ENCODE measurements at places on chromosomes 13 and 19.

DNA sequence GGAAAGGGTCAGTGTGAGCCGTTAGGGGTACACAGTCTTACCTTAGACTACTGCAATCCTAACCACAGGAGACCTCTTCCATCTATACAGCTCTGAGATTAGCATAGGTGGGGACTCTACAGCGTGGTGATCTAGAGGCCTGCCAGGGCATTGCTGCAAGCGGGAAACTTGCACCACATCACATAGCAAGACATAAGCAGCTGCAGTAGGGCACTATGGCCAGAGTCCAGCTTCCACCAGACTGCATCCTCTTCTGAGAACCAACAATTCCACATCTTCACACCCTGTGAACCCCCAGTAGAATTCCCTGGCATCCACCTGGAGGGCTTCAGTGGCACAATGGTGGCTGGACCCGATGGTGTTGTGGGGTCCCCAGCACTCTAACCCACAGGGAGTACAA, 1564.3 kb upstream of the PRR20A start:
- DNase-seq: no peak

DNA sequence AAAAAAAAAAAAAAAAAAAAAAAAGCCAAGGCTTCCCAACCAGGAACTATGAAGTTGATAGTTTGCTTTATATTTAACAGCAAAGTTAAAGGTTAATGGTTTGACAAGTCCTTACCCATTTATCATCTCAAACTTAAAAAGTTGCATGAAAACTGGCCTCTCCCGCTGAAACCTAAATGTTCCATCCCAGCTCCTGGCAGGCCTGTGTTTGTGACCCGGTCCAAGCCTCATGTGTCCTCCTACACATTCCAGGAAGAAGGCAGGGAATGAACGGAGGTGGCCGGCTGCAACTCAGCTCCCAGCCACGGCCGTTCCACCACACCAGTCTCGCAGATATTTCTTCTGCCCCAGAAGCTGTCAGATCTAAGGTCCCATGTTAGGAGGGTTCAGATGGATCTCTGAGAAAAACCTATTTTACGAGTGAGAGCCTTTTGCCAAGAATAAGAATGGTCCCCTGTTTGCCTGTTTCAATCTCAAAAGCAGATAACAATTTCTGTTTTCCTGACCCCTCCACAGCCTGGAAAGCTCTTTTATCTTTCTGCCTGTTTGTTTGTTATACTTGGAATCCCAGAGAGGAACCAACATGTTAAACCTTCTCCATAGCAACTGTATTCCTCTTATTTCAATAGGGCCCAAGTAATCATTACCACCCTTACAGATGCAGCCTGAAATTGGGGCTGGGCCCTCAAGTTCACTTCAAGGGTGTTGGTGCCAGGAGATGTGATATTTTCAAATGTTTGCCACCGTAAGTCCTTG, 56.5 kb downstream of the KCTD12 start:
- DNase-seq: no peak

DNA sequence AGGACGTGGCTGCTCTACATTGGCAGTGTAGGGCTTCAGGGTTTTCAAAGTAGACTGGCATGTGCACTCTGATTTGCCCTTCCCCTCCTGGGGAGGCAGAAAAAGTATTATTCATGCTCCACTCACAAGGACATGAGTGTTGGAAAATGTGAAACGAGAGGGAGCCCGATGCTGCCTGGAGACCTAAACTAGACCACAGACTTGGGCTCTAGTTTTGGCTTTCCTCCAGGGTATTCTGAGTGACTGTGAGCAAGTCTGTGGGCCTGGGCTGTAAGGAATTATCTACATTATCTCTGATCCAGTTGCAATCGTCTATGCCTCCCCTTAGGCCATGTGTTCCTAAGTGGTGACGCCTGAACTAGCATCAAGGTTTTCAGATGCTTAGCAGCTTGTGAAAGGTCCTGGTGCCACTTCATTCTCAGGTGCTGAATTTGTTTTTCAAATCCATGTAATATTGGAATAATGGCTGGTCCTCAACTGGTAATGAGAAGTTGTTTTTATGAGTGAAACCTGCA, 55.0 kb downstream of the MRPL57 start:
- no peak for DNase-seq

- DNase-seq: no peak
Observed at GRCh38 chr13:113836768-113837559, 26.9 kb downstream of the GAS6 start.

DNA sequence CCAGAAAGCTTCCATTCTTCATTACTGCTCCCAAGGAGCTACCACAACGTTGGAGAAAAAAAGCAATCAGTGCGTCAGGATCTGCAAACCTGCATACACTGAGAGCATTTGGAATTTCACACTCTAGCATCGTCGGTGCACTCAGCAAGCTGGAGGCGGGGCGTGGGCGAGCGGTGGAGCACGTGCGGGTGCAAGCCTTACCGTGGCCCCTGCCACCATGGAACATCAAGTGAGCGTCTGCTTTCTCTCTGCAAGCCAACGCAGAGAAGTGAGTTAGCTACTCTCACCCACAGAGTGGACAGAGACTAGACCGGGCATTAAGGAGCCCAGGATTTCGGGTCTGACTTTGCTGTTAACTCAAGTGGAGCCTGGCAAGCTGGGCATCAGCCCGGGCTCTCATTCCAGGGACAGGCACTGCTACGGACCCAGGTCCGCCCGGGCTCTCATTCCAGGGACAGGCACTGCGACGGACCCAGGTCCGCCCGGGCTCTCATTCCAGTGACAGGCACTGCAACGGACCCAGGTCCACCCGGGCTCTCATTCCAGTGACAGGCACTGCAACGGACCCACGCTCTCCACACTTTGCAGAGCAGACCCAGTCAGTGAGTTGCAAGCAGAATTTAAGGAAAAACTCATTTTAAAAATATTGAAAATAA, 124.1 kb upstream of the SPACA7 start:
- DNase-seq: no peak

DNA sequence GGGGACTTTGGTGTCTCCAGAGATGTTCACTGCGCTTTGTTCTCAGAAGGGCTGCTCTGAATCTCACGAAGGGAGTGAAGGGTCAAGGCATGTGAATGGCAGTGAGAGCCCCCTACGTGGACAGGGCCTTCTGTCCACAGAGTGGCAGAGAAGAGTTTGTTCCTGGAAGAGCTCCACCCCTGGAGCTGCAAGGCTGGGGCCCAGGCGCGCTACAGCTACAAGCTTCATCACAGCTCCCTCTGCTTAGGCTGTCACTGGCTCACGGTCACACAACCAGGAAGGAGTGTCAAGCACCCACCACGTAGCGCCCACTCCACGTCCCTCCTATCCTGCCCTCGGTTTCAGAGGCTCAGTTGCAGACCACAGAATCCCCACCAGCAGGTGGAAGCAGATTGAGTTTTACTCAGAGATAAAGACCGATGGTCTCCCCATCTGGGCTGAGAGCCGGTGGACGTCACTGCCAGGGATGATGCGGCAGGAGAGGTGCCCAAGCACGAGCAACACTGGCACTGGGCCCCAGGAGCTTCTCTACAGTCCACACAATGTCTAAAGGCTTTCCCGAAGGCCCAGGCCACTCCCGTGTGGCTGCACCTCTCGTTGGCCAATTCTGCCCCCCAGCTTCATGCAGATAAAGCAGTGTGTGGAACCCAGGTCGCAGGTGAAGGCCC, 23.0 kb upstream of the TFDP1 start:
- DNase-seq: no peak

DNA sequence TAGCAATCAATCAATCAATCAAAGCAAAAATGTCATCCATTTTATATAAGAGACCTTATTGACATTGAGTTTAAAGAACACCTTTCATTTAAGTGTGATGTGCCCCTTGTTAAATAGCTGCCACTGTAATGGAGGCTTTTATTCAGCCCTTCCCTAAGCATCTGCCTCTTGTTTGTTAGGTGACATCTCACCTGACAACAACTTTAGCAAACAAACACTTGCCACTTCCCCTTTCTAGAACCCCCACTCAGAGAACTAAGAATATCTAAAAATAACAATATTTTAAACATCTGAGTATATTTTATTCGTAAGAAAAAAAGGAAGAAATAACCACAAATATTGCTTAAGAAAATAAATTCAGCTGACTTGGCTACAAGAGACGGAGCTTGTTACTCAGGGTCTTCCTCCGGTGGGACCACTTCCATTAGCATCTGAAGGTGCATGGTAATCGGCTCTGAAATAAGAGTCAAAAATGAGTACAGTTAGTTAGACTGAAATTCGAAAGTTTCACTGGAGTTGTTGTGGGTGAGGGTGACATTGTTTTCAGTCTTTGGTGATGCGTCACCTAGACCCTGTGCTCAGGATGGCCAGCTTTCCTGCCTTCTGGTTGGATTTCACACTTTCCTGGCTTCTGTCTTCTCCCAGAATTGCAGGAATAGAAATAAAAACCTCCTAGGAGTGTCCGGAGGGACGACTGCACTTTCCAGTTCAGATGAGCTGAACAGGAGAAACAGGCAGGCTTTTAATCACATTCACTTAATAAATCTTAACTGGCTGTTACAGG, 39.1 kb downstream of the SLC7A9 start:
- no peak for DNase-seq

DNA sequence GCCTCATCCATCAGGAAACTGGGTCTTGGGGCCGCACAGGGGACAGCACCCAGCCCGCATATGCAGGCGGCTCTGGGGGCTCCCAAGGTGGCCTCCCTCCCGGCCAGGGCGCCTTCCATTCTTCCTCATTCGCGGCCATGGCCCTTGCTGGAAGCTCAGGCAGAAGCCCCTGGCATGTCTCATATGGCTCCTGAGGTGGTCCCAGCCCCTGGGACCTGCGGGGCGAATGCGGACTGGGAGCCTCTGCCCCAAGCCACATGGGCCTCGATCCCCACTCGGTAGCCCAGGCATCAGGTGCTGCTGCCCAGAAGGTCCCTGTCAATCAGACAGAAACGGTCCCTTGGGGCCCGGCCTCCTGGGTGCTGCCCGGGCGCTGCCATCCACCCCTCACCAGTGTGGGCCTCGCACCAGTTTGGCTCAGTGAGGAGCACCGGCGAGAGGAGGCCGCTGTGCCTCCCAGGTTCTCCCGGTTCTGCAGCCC, 301.6 kb downstream of the TEX29 start:
- no peak for DNase-seq

- no peak for DNase-seq
Observed at GRCh38 chr19:36894849-36895383, 21.2 kb downstream of the ZNF829 start.

DNA sequence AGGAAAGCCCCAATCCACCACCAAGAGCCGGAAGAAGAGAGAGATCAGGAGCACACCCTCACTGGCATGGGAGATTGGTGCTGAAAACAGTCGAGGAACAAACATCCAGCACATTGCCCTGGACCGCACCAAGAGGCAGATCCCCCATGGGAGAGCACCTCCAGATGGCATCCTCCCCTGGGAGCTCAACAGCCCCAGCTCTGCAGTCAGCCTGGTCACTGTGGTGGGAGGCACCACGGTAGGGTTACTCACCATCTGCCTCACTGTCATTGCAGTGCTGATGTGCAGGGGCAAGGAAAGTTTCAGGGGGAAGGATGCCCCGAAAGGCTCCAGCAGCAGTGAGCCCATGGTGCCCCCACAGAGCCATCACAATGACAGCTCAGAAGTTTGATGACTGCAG, 110.2 kb downstream of the STOML3 start:
- peak; percentile 60 for DNase-seq

DNA sequence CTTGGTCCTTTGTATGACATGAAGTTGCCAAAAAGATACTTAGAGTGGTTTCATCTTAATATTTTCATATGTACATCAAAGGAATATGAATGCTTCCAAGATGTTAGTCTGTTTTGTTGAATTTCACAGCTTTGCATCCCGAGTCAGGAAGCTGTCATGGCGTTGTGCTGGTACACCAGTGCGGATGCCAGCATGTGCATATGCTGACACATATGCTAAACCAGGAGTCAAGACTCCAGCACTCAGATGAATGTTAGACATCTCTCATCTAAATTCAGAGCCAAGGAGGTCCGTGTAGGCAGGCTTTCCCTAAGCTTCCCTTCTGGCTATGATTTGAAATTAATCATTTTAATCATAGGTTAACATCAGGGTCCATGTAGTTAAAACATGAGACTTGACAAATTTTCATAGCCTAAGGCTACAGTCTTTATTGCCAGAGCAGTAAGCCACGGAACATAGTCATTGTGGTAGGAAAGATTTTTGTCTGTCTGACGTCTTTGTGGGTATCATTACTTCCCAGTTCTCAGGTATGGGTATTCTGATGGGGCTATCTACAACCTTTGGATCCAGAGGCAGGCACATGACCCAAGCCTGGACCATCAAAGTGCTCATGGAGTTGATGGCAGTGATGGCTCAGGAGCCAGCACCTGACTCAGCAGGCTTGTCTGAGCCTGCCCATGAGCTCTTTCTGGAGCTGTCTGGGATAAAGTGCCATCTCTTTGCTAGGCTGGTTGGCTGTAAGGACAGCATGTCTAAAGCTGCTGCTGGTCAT, 246.1 kb downstream of the KCNRG start:
- DNase-seq: no peak

GRCh38 chr13:67440236-67440975, 210.3 kb upstream of the PCDH9 start:
- no peak for DNase-seq

- DNase-seq: no peak
Observed at GRCh38 chr13:24887759-24888158, 123.8 kb downstream of the RNF17 start.

- DNase-seq: no peak
Observed at GRCh38 chr19:29429581-29429980, 96.2 kb upstream of the VSTM2B start.

GRCh38 chr19:3055741-3056416, 6.4 kb downstream of the TLE5 start:
- peak; percentile 81 for DNase-seq

DNA sequence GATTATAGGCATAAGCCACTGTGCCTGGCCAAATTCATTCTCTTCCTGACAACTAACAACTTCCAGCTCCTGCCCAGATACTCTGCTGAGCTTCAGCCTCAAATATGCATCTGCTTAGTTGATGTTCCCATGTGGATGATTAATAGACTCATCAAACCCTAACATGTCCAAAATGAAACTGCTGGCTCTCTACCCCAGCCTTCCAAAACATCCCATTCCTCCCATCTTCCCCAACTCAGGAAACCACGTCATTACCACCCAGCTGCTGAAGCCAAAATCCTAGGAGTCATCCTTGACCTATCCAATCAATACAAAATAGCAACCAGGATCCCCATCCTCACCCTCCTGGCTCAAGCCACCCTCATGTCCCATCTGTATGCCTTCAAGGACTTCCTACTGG, 20.9 kb downstream of the POU2F2 start:
- no peak for DNase-seq

GRCh38 chr13:26022538-26023292, 29.1 kb downstream of the SHISA2 start:
- DNase-seq: peak; percentile 27

- no peak for DNase-seq
Observed at GRCh38 chr19:2062389-2062729, 11.3 kb upstream of the MKNK2 start.

DNA sequence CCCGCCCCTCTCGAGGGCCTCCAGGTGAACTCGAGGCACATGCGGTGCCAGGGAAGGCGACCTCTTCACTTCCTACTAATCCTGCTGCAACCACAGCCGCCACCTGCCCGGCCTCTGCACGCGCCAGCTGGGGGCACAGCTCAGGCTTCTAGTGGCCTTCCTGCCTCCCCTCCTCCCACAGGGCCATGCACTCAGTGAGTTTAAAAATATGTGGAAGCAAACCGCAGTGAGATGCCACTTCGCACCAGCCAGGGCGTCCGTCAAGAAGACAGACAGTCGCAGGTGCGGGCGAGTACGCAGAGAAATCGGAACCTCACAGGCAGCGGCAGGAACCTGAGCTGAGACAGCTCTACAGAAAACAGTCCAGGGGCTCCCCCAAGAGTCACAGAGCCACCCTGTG, 10.4 kb downstream of the LMNB2 start:
- peak; percentile 85 for DNase-seq

GRCh38 chr13:111531505-111531904, 211.1 kb downstream of the TEX29 start:
- DNase-seq: no peak

GRCh38 chr19:15240515-15240914, 8.3 kb upstream of the EPHX3 start:
- DNase-seq: no peak
